A549 treated with CpdA at 1 μM for 4 hours (cell line): ENCODE measurements at places on chromosomes 2 and 18. TPM values are rescaled to one million over a fixed set of nuclear protein-coding genes. Genes with fewer than 3 reads are reported as not detected.

Gene HSBP1L1
- 10.1 to 13.5 TPM (median 12.3 TPM) in 5 replicates for total RNA-seq

Gene NGEF
- 14.6 to 20.9 TPM (median 19.1 TPM) in 5 replicates for total RNA-seq

Gene R3HDM1
- total RNA-seq, result 21.3 to 29.6 TPM (median 28.4 TPM) in 5 replicates

Gene RNF25
- total RNA-seq, result 43.3 to 48.2 TPM (median 44.4 TPM) in 5 replicates

Gene CHRND
- total RNA-seq, result not detected in 5 replicates

Gene PPP1R1C
- 1.4 to 3.5 TPM (median 2.7 TPM) in 5 replicates for total RNA-seq

Gene MFSD2B
- total RNA-seq, result 0.14 to 0.84 TPM (median 0.37 TPM) in 5 replicates

Gene CABLES1
- 11.1 to 12.6 TPM (median 12.3 TPM) in 5 replicates for total RNA-seq

Gene SULT1C2
- total RNA-seq, result 0.39 to 1.3 TPM (median 0.42 TPM) in 5 replicates

Gene KANSL1L
- 0.47 to 0.84 TPM (median 0.65 TPM) in 5 replicates for total RNA-seq

Gene INHBB
- total RNA-seq, result 11.5 to 19.8 TPM (median 13.6 TPM) in 5 replicates

Gene L3MBTL4
- not detected in 5 replicates for total RNA-seq

Gene TEX44
- not detected in 5 replicates for total RNA-seq

Gene PLCD4
- 0.29 to 0.60 TPM (median 0.35 TPM) in 5 replicates for total RNA-seq

Gene VIT
- total RNA-seq, result not detected in 5 replicates

Gene REEP1
- total RNA-seq, result 0.43 to 1.3 TPM (median 0.59 TPM) in 5 replicates

Gene ACP1
- total RNA-seq, result 186 to 258 TPM (median 199 TPM) in 5 replicates

Gene ALPG
- total RNA-seq, result 0.06 to 0.23 TPM (median 0.12 TPM) in 4 of 5 replicates, not detected in the other

Gene VSNL1
- total RNA-seq, result not detected in 5 replicates

Gene DCDC2C
- 0.29 to 0.36 TPM in 2 of 5 replicates, not detected in the others for total RNA-seq

Gene SCYGR8
- total RNA-seq, result not detected in 5 replicates

Gene MROH2A
- total RNA-seq, result 0.10 to 0.19 TPM (median 0.13 TPM) in 3 of 5 replicates, not detected in the others

Gene RNU2-63P
- total RNA-seq, result not detected in 5 replicates

Gene CYBRD1
- 26.3 to 37.3 TPM (median 34.4 TPM) in 5 replicates for total RNA-seq

Gene SPR
- total RNA-seq, result 90.7 to 157 TPM (median 144 TPM) in 5 replicates

Gene NEU2
- total RNA-seq, result not detected in 5 replicates

Gene FAM228A
- not detected in 5 replicates for total RNA-seq

Gene CPS1
- total RNA-seq, result 6.1 to 8.8 TPM (median 7.4 TPM) in 5 replicates

Gene DNAJC27
- total RNA-seq, result 1.7 to 2.4 TPM (median 2.3 TPM) in 5 replicates

Gene C2orf68
- 21.3 to 27.9 TPM (median 25.0 TPM) in 5 replicates for total RNA-seq

Gene CENPA
- total RNA-seq, result 45.4 to 62.8 TPM (median 52.8 TPM) in 5 replicates

Gene ZBTB14
- total RNA-seq, result 6.8 to 8.1 TPM (median 7.2 TPM) in 5 replicates
